Colonic mucosa (tissue), 4 donors: ENCODE measurements at places on chromosomes 7 and 10. TPM values are rescaled to one million over a fixed set of nuclear protein-coding genes. Genes with fewer than 3 reads are reported as not detected.
A peak's percentile ranks its signal among the peaks of the same experiment; 100 is the strongest.

Gene OR6V1
- not detected for total RNA-seq

Gene PAX4
- total RNA-seq = 0.88 TPM

GRCh38 chr7:141649865-141650634, 51.9 kb downstream of the DENND11 start:
- DNase-seq = peak; percentile 46

DNA sequence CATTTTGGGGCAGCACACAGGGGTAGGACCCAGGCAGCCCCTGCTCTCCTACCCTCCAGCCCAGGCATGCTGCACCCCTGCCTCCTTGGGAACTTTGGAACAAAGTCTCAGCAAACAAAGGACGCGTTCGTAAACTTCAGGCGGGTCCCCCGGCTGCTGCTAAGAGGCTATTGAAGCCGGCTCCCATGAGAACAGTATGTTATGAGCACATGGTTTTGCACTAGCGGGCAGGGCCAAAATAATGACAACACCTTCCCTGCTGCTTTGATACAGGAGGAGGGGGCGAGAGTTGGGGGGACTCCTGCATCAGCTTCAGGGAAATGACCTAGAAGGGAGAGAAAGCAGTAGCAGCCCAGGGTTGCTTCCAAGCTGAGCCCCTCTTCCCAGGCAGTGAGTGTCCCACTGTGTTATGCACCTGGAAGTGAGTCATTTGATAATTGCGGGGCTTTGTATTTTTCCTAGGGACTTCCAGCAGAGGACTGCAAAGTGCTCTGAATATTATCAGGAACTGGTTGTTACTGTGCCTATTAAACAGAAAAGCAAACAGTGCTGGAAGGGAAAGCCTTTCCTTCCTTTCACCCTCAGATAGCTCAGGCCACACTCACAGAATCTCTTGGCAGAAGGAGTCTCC, 6.9 kb downstream of the ITPRIP start:
- no peak for DNase-seq

- DNase-seq = no peak
These were observed 80.7 kb downstream of the C7orf25 start for GRCh38 chr7:42831006-42831717.

DNA sequence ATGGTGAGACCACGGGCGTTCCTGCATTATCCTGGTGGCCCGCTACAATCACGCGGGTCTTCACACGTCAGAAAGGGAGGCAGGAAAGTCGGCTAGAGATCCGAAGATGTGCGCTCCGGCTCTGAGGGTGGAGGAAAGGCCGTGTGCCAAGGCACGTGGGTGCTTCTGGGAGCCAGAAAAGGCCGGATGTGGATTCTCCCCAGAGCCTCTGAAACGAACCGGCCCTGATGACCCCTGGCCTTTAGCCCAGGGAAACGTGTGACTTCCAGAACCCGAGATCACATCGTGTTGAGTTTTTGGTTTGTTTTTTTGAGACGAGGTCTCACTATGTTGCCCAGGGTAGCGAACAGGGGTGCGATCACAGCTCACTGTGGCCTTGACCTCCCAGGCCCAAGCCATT, 244.2 kb downstream of the ELFN1 start:
- no peak for DNase-seq
